ENCODE measurements at places on chromosomes 1 and 21.

DNA sequence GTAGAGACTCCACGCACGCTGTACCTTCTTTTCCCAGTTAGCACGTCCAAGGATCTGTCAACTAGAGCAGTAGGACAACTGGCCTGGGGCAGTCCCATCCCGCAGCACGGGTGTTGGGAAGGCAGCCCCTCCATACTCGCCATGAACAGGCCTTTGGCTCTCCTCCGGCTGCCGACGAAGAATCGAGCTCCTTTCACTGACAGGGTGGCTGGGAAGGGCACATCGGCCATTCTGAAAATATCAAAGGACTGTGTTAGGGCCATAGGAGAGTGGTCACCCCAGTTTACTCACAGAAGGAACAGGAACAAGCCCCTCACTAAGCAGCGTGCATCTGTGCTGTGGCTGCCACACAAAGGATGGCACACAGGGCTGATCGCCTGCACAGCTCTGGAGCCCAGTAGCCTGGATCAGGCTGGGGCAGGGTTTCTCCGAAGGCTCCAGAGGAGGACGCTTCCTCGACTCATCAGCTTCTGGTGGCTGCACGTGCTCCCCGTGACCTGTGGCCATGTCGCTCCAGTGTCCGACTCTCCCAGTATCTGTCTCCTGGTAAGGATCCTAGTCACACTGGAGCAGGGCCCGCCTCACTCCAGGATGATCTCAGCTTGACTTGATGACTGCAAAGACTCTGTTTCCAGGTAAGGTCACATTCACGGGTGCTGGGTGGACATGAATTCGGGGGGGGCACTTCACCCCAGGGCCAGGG is 8.9 kb downstream of the KRTAP10-1 start:
- DNase-seq, result no peak

DNA sequence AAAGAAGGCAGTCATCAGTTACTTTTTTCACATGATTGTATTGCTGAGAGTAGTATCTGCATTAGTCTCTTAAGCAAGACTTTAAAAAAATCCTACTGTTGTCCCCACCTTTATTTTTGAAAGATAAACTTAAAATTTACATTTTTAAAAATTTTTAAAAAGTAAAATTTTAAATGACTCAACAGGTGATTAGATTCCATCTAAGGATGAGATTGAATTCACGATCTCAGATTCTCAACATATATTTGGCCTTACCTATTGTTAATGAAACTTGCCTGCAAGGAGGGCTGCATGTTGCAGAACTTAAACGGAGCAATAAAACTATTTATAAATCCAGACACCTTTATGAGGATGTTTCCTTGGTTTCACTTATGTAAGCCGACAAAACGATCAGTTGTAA is 75.2 kb downstream of the OLFML2B start:
- no peak for DNase-seq

- DNase-seq, result no peak
These were observed 45.3 kb downstream of the PUM1 start for GRCh38 chr1:31020007-31020790.

- DNase-seq, result no peak
These were observed 176.1 kb upstream of the TMEM51 start for GRCh38 chr1:14977338-14977931.

DNA sequence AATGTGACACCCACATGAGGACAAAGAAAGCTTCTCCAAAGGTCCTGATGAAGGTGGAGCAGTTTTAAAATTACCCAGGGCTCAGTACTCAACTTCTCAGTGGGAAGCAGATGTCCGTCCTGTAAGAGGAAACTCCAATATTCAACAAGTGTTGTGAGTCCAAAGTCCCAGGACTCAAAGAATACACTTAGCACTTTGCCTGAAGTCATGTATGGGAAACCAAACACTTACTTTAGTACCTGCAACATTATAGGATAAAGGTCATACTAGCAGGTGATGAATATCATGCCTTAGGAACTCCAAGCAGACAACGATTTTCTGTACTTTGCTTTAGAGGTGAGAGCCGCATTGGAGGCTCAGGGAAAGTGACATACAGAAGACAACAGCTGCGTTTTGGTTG is 37.2 kb upstream of the ST6GALNAC3 start:
- no peak for DNase-seq

- DNase-seq, result no peak
These were observed 47.7 kb downstream of the UTP25 start for GRCh38 chr1:209875515-209875914.

DNA sequence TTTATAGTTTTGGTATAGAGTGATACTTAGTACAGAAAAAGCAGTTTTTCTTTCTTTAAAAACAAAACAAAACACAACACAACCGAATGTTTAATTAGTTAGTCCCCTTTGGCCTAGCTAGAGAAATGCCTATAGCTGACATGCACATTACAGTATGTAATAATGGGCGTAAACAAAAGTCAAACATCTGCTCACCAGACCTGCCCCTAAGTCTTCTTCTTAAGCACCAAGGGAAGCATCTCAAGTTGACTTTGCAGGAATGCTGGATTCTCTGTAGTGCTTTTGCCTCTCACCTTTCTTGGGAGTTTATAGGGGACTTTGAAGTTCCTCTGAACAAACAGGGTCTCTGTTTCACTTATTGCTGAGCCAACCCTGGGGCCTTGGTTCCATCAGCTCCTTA is 143.7 kb downstream of the TM2D1 start:
- no peak for DNase-seq

GRCh38 chr1:76106719-76107235 is 32.2 kb downstream of the ST6GALNAC3 start:
- no peak for DNase-seq

GRCh38 chr1:14741082-14741481 is 142.6 kb downstream of the KAZN start:
- DNase-seq, result no peak

GRCh38 chr1:32032275-32032615 is 18.6 kb downstream of the KHDRBS1 start:
- DNase-seq, result no peak

DNA sequence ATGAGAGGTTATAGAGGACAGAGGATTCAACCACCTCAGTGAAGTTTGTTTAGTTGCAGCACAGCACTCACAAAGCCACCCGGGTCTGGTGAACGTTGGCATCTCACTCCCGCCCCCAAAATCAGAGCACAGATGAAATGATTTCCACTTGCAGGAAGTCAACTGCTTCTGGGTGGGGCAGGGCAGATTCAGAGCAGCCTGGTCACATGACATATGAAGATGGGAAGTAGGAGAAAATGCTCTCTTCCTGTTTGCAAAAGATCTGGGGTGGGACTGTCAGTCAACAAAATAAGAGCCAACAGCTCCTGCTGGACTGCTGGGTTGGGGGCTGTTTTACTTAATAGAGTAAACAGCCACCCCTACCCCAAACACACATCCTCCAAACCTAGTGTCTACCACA is 43.2 kb downstream of the LRRC71 start:
- peak; percentile 42 for DNase-seq

- DNase-seq, result no peak
These were observed 184.5 kb upstream of the TMPRSS15 start for GRCh38 chr21:18588001-18588662.

DNA sequence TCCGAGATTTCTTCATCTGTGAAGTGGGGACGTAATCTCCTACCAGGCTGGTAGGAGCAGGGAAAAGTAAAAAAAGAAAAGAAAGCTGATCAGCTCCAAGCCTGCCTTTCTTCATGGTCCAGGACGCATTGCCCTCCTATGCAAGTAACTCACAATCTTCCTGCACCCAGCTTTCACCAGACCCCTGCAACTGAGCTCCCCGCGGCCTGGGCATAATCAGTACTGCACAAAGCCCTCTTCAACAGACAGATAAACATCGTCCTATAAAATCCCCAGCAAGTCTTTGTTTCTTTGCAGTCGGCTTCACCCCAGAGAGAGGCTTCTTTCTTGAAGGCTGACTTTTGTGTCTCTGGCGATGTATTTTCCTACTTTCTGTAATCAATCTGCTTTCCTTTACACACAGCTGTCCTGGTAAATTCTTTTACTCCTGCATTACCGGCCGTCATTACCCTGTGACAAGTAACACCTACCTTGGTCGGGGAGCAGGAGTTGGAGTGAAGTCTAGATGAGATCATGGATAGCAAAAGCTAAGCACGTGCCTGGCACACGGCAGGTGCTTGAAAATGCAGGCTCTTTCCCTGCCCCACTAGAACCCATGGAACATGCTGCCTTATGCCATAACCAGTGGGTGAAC is 8.3 kb downstream of the PADI1 start:
- DNase-seq, result no peak

DNA sequence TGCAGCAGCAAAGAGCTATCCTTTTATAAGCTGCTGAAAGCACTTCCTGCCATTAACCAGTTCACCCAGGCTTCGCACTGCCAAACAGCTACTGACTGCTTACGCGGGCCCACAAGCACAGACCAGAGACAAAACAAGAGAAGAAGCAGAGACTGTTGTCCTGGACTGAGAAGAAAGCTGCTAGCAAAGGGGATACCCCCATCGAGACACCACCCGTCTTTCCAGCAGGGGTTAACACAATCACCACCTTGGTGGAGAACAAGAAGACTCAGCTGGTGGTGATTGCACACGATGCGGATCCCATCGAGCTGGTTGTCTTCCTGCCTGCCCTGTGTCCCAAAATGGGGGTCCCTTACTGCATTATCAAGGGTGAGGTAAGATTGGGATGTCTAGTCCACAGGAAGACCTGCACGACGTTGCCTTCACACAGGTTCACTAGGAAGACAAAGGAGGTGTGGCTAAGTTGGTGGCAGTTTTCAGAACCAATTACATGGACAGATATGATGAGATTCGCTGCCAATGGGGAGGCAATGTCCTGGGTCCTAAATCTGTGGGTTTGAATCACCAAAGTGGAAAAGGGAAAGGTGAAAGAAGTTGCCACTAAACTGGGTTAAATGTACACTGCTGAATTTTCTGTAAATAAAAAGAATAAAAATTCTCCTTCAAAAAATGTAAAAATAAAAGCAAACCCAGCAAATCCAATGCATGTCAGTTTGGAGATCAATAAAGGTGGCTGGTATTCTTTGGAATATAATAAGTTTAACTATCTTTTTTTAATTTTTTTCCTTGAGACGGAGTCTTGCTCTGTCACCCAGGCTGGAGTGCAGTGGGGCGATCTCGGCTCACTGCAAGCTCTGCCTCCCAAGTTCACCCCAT is 1.2 kb downstream of the FMO5 start:
- no peak for DNase-seq

DNA sequence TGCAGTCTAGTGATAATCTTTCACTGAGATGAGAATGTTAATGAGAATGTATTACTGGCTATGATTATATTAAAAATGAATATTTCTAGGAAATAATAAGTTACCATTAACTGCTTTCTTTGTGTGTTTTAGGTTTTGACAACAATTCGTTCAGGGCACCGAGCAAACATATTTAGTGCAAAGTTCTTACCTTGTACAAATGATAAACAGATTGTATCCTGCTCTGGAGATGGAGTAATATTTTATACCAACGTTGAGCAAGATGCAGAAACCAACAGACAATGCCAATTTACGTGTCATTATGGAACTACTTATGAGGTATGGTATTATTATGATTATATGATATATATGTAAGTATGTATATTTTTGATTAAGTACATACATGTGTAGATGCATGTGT is 37.8 kb upstream of the MPC2 start:
- DNase-seq, result no peak

GRCh38 chr1:156546267-156546666 is 26.1 kb downstream of the IQGAP3 start:
- DNase-seq, result no peak

DNA sequence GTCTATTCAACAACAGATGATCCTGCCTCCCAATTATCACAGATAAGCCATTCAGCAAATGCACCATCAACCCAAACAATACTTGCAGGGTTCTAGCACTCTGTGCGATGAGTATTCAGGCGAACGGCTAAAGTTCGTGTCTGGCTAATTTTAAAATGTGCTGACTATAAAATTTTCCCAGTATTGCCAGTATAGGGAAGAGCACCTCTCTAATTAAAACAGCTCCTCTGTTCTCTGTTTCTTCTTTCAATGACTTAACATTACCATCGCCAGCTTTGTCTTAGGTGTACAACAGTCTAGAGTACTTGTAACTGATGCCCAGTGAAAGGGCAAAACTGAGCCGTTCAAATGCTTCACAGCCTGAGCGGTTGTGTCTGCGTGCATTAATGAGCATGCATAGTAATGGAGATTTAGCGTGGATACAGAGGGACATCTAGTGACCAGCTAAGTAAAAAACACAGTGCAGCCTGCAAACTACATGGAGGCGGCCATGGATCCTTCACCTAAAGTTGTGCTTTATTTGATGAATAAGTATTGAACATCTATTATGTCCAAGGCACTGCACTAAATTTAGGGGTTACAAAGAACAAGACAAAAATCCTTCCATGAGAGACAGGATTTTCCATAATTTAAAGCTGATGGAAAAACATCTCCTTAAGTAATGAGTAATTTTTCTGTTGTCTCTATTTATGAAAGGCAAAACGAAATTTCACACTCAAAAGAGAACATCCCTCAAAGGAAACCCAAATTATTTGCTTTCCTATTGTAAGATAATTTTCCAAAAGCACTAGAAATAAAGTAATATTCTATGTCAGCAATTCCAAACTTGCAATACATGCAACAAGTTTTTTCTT is 120.0 kb downstream of the SETD4 start:
- no peak for DNase-seq

GRCh38 chr1:196433000-196433399 is 175.2 kb downstream of the KCNT2 start:
- DNase-seq, result no peak

GRCh38 chr1:147717051-147717705 is 43.2 kb downstream of the GJA5 start:
- DNase-seq, result peak; percentile 29

DNA sequence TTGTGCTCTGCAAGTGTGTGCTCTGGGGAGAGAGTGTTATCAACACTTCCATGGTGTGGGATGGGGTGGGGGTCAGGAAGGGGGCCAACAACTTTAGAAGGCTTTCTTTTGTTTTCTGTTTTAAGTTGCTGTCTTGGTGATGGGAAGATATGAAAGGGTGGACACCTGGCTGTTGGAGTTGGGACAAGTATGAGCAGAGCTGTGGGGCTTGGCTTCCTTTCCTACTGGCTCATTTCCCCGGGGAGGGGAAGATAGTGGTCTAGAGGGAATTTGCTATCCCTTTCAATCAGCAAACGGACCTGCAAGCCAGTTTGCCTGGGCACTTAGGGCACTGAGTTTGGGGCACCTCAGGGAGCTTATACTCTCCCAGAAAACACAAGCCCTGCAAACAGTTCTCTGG is 19.2 kb downstream of the IER5 start:
- DNase-seq, result no peak

DNA sequence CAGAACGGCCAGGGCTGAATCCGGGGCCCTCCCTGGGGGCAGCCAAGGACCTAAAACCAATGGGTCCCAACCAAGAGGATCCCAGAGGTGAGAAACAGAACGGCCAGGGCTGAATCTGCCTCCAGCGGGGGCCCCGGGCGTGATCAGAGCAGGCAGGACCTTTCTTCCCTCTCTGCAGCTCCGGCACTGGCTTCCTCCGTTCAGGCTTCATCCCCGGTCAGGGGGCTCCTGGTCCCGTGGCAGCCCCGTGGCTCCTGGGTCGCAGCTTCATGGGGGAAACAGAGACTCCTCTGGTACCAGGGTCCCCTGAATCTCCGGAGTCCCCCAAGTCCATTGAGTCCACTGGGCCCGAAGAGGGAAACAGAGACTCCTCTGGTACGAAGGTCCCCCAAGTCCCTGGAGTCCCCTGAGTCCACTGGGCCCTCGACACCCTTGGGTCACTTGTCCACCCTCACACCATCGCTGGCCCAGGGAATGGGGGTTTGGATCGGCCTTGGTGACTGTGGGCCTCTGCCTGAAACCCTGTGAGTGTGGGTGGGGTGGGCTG is 60.1 kb downstream of the PRKCZ start:
- no peak for DNase-seq

GRCh38 chr1:221740993-221741702 is 741 bp downstream of the DUSP10 start:
- peak; percentile 55 for DNase-seq

- no peak for DNase-seq
These were observed 1182.6 kb upstream of the B3GALT2 start for GRCh38 chr1:194369060-194369459.

GRCh38 chr1:21898326-21899200 is 38.5 kb downstream of the HSPG2 start:
- DNase-seq, result no peak
